NCI-H187 treated with DMSO at 0.1 percent for 48 hours (cell line): ENCODE measurements at places on chromosomes 7 and 10.

- no peak for DNase-seq
Observed at GRCh38 chr10:49287689-49288340, 11.2 kb upstream of the C10orf71 start.

DNA sequence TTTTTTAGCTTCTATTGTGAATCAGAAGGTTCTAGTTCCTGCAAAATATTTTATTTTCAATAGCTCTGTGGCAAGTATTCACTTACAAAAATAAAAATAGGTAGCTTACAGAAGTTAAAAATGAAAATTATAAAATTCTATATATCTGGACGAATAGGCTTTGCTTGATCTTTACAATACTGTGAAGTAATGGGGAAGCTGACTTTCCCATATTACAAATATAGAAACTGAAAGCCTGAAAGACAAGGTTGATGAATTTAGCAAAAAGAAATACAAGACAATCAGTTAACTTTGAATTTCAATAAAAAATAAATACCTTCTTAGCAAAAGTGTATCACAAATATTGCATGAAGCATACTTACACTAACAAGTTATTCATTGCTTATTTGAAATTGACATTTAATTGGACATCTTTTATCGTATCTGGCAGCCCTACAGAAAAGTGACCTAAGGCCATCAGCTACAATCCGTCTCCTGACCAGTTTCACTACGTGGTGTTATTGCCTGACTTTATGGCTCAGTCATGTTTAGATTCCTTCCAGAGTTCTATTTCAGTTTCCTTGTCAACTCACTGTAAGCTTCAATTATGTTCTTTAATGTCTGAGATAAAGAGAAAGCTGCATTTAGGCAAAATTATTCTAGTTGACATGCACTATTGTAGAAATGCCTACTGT lies 310.5 kb upstream of the HGF start:
- no peak for DNase-seq

DNA sequence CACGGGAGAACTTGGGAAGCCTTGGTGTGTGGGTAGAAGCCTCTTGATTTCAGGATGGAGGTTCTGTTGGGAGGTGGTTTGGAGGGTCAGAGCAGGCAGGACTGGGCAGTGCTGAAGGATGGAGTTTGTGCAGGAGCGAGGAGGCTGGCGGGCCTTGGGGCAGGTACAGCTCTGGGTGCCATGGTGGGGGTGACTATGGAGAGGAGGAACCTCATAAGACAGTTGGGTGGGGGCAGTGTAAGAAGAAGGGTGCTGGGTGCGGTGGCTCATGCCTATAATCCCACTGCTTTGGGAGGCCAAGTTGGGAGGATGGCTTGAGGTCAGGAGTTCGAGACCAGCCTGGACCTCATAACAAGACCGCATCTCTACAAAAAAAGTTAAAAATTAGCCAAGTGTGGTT lies 54.7 kb upstream of the GTF2IRD1 start:
- no peak for DNase-seq

DNA sequence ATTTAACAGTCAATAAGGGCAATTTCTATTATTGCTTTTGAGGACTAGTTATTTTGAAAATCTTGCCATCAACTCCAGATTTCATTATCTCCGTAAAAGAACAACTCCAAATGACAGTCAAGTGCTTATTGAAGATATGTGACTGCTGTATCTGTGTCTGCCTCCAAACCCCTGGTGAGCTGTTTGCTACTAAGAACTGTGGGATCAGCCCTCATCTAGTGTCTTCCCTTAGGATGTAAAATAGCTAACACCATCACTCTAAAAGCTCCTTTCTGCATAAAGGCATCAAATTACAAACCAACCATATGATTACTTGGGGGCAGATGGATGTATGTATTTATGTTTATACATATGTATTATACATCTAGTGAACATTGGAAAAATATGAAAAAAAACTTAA lies 70.8 kb upstream of the SLC13A1 start:
- no peak for DNase-seq

DNA sequence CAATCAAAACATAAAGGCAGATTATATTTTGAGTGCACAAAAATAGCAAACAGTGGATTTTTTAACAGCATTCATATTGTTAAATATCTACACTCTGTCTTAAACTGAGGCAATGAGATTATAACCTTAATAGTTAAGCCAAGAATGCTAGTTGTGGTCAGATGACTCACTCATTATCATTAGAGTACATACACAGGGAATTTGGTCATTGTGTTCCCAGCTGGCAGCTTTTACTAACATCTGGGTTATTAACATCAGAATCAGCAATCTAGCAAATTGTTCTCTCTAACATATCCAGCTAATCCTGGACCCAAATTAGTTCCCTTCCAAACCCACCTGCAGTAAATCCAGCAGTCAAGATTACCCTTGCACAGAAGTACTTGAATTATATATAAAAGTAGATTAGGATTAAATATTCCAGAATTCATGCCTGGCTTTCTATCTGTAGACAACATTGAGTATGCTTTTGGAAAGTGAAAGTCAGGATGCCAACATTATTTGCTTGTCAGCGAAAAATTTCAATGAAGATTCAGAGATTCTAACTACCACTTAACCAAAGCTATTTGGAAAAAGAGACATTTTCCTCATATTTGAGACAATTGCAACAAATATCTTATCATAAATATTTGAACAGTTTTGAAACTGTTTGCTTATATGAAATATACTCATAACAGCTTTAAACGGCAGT lies 1035.6 kb upstream of the PHF14 start:
- DNase-seq = no peak

DNA sequence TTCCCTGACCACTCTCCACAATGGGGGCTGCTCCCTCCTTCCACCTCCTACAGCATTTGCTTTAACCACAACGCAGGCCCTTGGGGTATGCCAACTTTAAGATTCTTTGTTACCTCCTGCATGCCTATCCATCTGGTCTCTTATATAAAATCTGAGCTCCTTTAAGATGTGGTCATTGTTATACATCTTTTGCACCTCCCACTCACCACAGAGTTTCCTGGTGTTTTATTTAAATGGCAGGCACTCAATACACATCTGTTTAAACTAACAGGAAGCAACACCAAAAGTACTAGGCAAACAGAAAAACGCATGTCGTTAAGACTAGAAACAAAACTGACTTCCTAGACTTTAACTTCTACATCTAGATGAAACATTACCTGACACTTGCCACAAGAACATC lies 36.3 kb downstream of the SLC25A13 start:
- DNase-seq = no peak

DNA sequence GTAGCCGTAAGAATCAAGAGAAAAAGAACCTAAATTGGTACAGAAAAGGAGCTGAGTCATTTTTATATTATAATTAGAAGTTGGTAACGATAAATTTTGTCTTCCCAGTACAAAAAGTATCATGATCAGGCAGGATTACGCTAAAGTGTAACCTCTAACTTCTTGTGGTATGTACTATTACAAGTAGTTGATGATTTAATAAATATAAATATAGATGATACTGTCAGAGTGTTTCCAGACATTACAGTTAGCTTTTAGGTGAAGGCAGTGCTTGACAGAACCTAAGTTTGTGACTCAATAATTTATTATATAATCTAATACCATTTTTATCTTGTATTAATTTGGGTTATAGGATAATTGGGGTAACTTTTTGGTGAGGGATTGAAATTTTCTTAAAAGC lies 53.4 kb downstream of the ZEB1 start:
- DNase-seq = no peak

GRCh38 chr7:99835189-99835588 lies 7.4 kb downstream of the CYP3A43 start:
- no peak for DNase-seq

DNA sequence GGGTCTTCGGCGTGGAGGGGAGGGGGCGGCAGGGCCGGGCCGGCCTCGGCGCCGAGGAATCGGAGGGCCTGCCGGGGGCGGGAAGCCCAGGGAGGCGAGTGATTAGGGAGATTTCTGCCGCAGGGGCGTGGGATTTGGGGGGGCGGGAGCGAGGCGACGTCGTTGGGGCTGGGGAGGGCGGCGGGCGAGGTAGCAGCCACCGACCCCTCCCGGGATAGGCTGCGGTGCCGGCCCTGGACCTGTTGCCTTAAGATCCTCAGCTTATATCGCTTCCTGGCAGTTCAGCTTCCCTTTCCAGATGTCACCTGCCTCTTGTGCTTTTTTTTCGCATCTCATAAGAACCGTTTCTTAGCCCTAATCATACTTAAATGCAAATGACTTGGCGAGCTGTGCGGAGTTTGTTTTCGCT lies 655 bp downstream of the LMTK2 start:
- DNase-seq = no peak

- no peak for DNase-seq
Observed at GRCh38 chr10:13944823-13945222, 358.1 kb downstream of the PRPF18 start.

GRCh38 chr7:6382817-6383216 lies 64.9 kb downstream of the DAGLB start:
- DNase-seq = no peak

DNA sequence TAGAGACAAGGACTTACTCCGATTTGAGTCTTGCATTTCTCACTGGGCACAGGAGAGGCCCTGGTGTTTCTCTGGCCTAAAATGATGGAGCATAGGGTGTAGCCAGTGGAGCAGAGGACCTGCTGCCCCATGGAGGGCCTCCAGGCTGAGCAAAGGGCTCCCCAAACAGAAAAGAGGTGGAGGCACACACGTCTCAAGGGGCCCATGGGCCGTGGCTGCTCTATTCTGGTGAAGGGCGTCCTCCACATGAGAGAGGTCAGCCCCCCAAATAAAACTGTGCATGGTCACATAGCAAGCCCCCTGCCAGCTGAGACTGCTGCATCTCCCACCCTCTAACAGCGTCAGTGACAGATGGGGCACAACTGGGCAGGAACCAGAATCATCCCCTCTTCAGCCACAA lies 41.4 kb downstream of the MYO1G start:
- no peak for DNase-seq

GRCh38 chr10:113528876-113529275 lies 24.0 kb upstream of the HABP2 start:
- DNase-seq = no peak

DNA sequence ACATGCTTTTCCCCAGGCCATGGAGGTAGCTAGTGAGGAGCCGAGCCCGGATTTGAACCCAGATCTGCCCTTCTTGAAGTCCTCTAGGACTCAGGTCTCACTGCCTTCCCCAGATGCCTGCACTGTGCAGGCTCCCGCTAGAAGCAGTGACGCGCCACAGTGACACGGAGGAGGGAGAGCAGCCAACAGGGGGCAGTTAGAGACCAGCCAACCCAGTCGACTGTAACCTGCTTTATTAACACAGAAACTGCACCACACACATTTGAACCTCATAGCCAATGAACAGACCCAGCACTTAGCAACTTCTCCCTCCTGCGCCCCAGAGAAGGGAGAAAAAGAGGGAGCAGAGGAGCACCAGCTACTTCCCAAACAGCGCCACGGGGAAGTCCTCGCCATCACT lies 27.4 kb downstream of the PILRA start:
- no peak for DNase-seq

GRCh38 chr7:4345004-4345403 lies 337.1 kb upstream of the FOXK1 start:
- no peak for DNase-seq

DNA sequence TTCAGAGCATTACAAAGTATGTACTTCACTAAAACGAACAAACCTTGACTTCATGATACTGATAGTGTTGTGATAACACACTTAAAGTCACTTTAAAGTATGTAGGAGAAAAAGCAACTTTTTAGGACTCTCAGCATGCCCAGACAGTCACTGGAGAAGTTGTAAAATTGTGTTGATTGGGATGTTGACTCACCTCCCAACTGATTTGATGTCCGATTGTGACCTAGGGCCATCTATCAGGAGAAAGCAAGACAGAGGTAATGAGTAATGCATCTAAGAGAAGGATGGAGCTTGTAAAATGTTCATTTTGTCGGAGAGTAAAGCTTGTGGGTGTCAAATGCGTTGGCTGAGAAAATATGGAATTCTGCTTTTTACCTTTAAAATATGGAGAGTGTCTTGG lies 135.4 kb upstream of the SEMA3D start:
- DNase-seq = no peak

- DNase-seq = no peak
Observed at GRCh38 chr10:44992070-44992731, 8.5 kb upstream of the ZNF22 start.

DNA sequence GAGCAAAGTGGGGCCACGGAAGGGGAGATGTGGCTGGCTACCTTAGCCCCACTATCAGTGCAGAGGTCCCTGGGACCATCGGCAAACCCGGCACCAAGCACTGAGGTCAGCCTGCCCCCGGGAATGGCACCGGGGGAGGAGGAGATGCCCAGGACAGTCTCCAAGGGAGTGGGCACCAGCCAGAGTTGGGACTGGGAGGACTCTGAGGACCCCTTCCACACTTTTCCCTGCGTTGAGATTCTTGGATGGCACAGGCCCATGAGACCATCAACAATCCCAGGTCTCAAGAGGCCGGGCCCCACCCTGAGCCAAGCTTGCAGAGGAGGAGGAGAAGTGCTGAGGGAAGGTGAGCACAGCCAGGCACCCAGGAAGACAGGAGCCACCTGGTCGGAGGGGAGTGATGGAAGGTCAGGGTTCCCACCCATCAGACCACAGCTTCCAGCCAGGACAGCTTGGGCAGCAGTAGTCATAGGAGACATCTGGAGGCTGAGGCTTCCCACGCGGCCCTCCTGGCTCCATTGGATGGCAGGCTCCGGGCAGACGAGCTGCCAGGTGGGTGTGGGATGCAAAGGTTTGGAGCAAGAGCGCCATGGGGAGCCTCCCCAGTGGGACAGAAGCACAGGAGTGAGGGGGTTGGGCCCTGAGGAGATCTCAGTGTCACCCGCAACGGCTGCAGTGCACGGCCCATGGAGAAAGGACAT lies 2.6 kb upstream of the OPN4 start:
- DNase-seq = no peak

DNA sequence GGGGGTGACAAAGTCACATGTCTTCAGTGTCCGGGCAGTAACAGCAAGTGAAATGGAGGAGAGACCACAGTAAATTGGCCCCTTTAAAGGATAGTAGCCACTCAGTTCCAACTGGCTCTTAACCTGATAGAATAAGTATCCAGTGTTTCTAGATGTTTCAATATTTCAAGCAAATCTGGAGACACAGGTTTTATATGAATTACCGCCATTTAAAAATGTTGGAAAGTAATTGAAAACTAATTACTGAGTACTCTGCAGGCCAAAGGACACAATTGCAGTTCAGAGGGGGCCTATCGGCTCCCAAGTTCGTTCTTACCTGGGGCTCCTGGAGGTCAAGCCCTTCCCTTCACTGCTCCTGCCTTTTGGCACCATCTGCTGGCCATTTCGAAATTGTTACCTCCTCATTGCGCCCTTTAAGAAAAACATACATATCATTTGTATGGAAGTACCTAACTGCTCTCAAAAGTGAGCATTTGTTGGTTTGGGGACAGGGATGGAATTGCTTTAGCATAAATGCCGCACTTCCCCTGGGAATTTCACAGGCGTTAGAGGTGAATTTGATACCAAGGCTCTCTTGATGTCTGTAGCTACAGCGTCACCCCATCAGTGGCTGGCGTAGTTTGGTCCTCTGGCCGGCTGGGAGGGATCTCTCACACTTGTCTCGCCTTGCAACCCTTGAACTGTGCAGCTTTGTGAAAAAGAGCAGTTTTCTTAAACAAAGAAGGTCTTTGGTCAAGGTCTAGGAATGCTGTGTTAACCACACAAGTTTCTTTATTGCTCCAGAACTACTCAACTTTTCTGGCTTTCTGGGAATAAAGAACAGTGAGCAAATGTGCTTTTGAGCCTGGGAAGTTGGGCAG lies 220.0 kb downstream of the ARHGAP21 start:
- peak; percentile 1 for DNase-seq
